CD4-positive, alpha-beta T cell (primary cell): ENCODE measurements at places on chromosomes 6 and 20. TPM values are rescaled to one million over a fixed set of nuclear protein-coding genes. Genes with fewer than 3 reads are reported as not detected.

NOX3 gene
- total RNA-seq, result not detected

DNA sequence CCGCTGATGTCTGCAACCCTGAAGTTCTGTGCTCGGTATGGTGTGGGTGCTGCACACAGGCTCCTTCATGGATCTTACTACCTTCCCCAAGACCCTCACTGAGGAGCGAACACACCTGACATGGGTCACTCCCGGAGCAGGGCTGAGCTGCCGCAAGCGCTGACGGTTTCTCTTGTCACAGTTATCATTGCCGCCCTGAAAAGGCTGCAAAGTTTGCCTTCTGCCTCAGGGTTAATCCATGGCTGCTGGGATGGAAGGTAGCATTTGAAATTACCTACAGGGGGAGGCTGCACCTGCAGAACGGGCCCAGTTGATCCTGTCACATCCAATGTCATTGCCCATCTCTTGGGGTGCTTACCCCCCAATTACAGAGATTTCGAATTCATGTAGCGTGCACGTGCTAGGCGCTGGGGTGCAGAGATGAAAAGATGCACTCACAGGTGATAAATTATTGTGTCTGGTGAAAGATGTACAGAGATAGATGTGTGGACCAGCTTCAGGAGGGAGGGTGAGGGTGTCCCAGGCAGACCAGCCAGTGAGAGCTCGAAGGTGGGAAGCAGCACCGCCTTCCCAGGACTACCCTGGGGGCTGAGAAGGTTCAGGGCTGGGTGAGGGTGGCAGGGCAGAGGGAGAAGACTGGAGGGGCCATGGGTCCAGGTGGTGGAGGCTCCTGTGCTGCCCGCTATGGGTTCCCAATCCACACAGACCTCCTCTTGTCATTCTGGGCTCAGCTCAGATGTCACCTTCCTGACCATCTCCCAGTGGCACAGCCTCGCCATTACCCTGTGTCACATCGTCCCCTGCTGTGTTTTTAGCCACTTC, 120.1 kb downstream of the SYCP2 start:
- no peak for DNase-seq
- no peaks in the 10 kb centered on the region for H3K36me3 ChIP-seq
- H3K4me1 ChIP-seq, result no peaks in the 10 kb centered on the region
- peaks cover 2% of the 10 kb centered on the region for H3K27me3 ChIP-seq
- no peak overlapping the region for H3K4me3 ChIP-seq

- no peak overlapping the region for H3K4me3 ChIP-seq
- no peaks in the 10 kb centered on the region for H3K4me1 ChIP-seq
- no peaks in the 10 kb centered on the region for H3K36me3 ChIP-seq
- no peak for DNase-seq
Measured at GRCh38 chr6:39896701-39897100, 37.6 kb downstream of the MOCS1 start.

DNA sequence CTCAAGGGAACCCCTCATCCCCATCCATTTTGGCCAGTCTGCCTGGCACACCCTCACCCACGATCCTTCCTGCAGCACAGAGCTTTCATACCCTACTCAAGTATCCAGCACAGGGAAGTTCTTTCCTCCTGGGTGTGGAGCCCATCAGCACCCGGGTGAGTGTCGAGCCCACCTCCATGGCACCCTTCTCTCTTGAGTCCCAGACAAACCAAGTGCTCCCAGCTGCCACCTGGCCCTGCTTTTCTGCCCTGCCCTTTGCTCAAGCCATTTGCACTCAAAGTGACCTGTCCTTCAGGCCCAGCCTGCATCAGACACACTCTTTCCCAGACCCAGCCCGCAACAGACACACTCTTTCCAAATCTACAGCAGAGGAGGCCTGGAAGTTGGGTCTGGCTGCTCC, 257.2 kb downstream of the DLL1 start:
- H3K27ac ChIP-seq, result no peak overlapping the region
- no peaks in the 10 kb centered on the region for H3K4me1 ChIP-seq
- H3K36me3 ChIP-seq, result no peaks in the 10 kb centered on the region
- DNase-seq, result no peak
- no peak overlapping the region for H3K4me3 ChIP-seq
- no peaks in the 10 kb centered on the region for H3K27me3 ChIP-seq

COL21A1 gene
- not detected for total RNA-seq

CLVS2 gene
- total RNA-seq, result not detected

DNA sequence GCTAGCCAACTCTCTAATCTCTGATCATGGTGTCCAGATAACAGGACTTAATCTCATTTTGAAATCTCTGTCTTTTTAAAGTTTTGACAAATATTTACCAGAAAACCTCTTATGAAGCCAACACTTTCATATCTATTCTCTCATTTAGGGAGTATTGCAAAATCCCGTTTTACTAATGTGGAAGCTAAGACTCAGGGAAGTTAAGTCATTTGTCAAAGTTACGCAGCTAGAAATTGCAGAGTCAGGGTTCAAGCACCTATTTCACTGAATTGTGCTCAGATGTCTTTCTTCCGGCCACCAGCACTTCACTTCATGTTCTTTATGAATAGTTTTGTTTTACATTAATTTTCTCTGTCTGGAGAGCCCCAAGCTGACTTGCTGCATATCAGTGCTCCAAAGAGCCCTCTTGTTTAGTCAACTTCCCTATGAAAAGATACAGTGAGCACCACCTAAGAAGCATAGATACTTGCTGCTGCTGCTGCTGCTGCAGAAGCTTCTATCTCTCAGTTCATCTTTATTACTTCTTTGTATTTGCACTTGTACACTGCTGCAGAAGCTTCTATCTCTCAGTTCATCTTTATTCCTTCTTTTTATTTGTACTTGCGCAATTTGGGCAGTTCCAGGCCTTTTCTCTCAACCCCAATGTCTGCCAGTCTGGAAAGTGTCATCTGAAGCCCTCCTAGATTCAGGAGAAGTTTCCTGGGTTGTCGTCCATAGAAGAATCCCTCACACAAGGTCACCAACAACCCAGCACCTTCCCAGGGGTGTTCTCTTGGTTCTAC, 329.7 kb downstream of the MAFB start:
- H3K27me3 ChIP-seq, result peaks cover 4% of the 10 kb centered on the region
- DNase-seq, result no peak
- no peak overlapping the region for H3K4me3 ChIP-seq
- no peaks in the 10 kb centered on the region for H3K36me3 ChIP-seq

RIMS4 gene
- total RNA-seq, result not detected

DNA sequence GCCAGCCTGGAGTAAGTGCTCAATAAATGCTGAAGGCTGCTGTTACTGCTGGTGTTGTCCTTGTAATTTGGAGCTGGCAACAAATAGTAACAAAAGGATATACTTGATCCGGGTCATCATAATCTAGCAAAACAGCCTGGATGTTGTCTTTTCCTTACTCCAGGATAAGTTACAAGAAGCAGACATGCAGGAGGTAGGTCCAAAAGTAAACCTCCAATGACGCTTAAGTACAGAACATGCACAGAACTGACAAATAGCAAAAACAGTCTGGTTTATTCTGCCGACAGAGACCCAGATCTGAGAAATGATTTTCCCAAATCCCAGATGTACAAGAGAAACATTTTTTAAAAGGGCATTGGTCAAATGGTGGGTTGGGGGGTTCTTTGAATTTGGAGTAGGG, 93.0 kb upstream of the KCNK16 start:
- no peaks in the 10 kb centered on the region for H3K36me3 ChIP-seq
- H3K4me1 ChIP-seq, result no peaks in the 10 kb centered on the region
- DNase-seq, result no peak
- no peak overlapping the region for H3K27ac ChIP-seq

AKAP12 gene
- total RNA-seq, result 0.03 TPM

BANF2 gene
- total RNA-seq, result not detected

- DNase-seq, result no peak
- peaks cover 53% of the 10 kb centered on the region for H3K4me1 ChIP-seq
- H3K27me3 ChIP-seq, result no peaks in the 10 kb centered on the region
- H3K27ac ChIP-seq, result no peak overlapping the region
Measured at GRCh38 chr6:106517706-106518105, 111.6 kb downstream of the RTN4IP1 start.

PRKN gene
- total RNA-seq, result 5.2 TPM

- peaks cover under 1% of the 10 kb centered on the region for H3K27me3 ChIP-seq
- no peaks in the 10 kb centered on the region for H3K4me1 ChIP-seq
- no peaks in the 10 kb centered on the region for H3K36me3 ChIP-seq
- no peak overlapping the region for H3K27ac ChIP-seq
- DNase-seq, result no peak
Measured at GRCh38 chr6:39958947-39959346, 24.7 kb upstream of the MOCS1 start.

FAM83B gene
- total RNA-seq, result not detected

DNA sequence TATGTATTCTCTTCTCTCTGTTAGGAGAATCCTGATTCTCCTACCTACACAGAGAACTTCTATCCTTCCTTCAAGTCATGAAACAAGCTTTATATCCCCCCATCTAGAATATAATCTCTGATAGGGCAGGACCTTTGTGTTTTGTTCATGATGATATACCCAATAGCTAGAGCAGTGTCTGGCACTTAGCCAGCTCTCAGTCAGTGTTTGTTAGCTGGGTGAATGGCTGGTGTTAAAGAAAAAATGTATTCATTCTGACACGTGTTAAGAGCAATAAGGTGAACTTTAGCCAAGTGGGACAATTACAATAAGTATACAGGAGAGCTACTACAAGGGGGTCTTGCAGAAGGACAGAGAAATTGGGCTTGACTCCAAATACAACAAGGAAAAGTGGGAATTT, 34.3 kb upstream of the TNFRSF21 start:
- H3K36me3 ChIP-seq, result no peaks in the 10 kb centered on the region
- DNase-seq, result no peak
- H3K27ac ChIP-seq, result no peak overlapping the region
- H3K27me3 ChIP-seq, result no peaks in the 10 kb centered on the region

OXT gene
- 1.6 TPM for total RNA-seq

DNA sequence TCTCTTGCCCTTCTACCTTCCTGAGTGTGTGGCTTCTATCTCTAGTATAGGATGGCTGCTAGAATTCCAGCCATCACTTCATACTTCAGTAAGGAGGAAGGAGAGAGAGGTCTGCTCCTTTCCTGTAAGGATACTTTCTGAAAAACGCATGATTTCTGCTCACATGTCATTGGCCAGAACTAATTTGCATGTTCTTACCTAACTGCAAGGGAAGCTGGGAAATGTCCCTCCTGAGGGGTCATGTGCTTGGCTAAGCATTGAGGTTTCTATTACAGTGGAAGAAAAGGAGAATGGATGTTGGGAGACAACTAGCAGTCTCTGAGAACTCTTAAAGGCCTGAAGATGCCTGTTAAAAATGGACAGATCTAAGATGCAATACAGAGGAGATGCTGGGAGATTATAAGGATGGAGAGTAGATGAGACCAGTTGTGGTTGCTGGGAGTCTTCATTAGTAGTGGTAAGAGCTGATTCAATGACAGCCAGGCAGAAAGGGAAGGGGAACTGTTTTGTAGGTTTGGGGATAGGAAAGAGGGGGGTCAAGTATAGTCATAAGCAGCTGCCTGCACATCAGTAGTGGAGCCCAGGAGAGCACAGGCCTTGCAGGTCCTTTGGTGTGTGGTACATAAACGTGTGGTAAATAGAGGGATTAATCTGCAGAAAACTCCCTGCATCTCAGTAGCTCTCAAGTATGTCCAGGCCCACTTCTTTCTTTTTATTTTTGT, 20.2 kb downstream of the CDS2 start:
- H3K27ac ChIP-seq, result no peak overlapping the region
- no peak overlapping the region for H3K4me3 ChIP-seq
- no peak for DNase-seq
- no peaks in the 10 kb centered on the region for H3K27me3 ChIP-seq
- H3K36me3 ChIP-seq, result peaks cover 3% of the 10 kb centered on the region

DNA sequence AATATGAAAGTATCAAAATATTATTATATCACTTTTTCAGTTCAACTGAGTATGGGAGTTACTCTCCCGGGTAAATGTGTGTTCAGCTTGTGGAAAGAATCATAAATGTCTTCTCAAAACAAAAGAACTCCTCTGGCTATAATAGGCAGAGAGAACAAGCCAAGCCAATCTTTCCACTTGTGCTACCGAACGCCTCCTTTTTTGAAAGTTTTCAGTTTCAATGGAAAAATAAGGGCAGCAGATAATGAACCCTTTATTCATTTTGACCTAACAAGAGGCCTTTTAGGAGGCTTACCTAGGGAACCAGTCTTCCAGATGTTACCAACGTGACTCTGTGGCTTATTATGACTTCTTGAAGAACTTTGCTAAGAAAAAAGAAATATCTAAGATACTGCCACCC, 67.5 kb downstream of the PDE7B start:
- H3K27ac ChIP-seq, result no peak overlapping the region
- DNase-seq, result no peak
- H3K36me3 ChIP-seq, result no peaks in the 10 kb centered on the region
- no peaks in the 10 kb centered on the region for H3K4me1 ChIP-seq

ZNF391 gene
- 1.6 TPM for total RNA-seq

DNA sequence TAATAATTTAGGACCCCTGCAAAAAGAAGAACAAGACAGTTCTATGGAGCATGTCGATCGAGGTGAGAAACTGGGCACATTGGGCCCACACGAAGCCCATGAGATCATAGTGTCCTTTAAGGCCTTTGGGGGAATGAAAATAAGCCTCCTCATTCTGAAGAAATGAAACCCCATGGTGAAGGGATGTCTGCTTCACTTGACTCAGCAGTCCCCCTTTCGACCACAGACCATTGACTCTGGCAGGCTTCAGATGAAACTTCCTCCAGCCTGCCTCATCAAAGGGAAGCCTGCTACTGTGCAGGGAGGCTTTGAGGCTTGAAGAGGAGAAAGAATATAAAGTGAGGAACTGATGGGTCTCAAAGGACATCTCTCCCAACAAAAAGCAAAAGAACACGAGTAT, 144.2 kb upstream of the FBXL4 start:
- no peaks in the 10 kb centered on the region for H3K36me3 ChIP-seq
- H3K4me3 ChIP-seq, result no peak overlapping the region
- H3K4me1 ChIP-seq, result no peaks in the 10 kb centered on the region
- DNase-seq, result no peak

GRCh38 chr6:33716890-33717632, 5.6 kb upstream of the UQCC2 start:
- H3K27me3 ChIP-seq, result peaks cover 2% of the 10 kb centered on the region
- H3K4me1 ChIP-seq, result peaks cover 3% of the 10 kb centered on the region
- no peak for DNase-seq
- H3K27ac ChIP-seq, result no peak overlapping the region
- H3K36me3 ChIP-seq, result no peaks in the 10 kb centered on the region
- H3K4me3 ChIP-seq, result no peak overlapping the region

- H3K4me1 ChIP-seq, result no peaks in the 10 kb centered on the region
- H3K4me3 ChIP-seq, result no peak overlapping the region
- peaks cover 3% of the 10 kb centered on the region for H3K36me3 ChIP-seq
- no peak overlapping the region for H3K27ac ChIP-seq
Measured at GRCh38 chr6:111450087-111450486, 32.9 kb downstream of the REV3L start.

DDRGK1 gene
- total RNA-seq, result 40.7 TPM

DNA sequence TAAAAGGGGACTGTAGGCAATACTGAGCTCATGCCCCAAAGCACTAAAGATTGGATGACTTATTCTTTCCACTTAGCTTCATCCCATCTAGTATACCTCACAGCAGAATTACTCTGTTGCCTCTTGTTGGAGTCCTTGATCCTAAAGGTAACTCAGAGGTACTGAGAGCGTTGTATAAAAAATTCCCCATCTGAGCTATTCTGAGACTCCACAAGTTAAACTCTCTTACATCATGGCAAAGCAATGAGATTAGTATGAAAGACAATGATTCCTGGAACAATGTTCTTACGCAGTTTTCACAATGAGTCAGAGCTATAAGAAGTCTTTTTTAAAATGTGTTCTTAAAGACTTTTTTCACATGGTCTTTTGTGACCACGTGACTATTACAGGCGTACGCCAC, 370.1 kb downstream of the ADGRB3 start:
- H3K36me3 ChIP-seq, result no peaks in the 10 kb centered on the region
- H3K27me3 ChIP-seq, result no peaks in the 10 kb centered on the region
- no peak overlapping the region for H3K4me3 ChIP-seq
- DNase-seq, result no peak
- H3K4me1 ChIP-seq, result no peaks in the 10 kb centered on the region
- H3K27ac ChIP-seq, result no peak overlapping the region
